ENCODE measurements at places on chromosomes 4 and X.

- DNase-seq, result no peak
Measured at GRCh38 chr4:62159876-62160275, 959.8 kb downstream of the ADGRL3 start.

DNA sequence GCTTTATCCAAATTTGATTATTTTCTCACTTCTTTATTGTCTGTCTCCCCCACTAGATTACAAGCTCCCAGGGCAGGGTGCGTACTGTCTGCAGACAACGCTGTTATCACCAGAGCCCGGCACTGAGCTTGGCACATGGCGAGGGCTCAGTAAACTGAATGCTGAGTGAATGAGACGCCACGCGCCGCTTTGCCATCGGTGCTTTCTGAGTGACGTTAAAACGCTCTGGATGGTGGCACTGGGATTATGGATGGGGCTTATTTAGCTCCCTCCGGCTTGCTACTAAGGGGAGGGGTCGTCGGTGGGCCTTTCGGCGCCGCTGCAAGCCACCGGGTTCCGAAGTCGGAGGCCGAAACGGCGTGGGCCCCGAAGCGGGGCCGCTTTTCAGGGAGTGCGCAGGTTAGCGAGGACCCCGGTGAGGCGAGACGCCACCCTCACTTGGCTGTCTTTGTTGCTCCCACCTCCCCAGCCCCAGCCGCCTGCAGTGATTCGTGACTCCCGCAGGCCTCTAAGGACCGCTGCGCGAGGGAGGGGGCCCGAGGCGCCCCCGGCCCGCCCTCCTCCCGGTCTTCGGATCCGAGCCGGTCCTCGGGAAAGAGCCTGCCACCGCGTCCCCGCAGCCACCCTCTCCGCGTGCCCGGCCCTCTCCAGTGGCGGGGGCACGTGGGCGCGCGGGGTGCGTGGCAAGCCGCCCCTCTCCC lies 569 bp upstream of the FHL1 start:
- DNase-seq, result no peak

DNA sequence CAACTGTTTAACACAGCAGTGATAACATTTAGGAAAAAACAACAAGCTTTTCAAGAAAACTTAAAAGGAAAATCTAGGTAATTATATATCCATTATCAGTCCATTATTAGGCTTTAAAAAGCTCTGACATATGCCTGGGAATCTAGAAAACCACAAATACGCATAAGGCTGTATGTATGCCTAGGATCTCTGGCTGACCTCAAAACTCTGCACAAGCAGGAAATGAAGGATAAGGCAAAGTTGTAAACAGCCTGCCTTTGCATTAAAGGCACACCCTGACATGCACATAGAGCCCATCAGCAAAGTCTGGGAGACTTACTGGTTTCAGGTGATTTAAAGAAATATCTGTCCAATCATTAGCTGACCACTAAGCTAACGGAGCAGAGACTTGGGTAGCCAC lies 14.0 kb downstream of the TIMP1 start:
- DNase-seq, result no peak

- DNase-seq, result no peak
Measured at GRCh38 chrX:110346681-110347080, 12.0 kb upstream of the RTL9 start.

DNA sequence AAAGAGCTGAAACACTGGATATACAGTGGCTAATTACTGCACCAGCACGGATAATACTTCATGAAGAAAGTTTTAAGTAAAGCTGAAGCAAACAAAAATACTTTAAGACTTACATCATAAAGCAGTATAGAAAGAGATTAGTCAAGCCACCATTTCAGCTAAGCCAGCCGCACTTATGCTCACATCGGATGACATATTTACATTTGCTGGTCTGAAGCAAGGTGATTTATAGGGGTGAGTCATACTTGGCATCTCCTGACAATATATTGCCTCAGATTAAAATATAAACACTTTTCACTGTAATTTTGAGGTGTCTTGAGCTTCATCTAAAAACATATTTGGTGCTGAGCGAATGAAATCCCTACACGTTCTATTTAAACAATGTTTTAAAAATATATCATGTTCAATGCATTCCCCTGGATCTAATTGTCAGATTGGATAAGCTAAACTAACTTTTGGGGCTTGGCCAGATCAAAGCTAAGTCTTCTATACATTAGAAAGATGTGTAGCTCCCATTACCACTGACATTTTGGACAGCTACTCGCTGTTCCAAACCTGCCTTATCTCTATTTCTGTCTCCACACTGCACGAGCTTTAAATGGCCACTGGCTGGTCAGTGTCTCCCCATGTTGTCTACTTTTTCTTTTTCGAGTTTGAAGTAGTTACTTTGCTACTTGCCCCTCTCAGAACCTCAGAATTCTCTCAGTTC lies 103.2 kb downstream of the VCX2 start:
- DNase-seq, result no peak

DNA sequence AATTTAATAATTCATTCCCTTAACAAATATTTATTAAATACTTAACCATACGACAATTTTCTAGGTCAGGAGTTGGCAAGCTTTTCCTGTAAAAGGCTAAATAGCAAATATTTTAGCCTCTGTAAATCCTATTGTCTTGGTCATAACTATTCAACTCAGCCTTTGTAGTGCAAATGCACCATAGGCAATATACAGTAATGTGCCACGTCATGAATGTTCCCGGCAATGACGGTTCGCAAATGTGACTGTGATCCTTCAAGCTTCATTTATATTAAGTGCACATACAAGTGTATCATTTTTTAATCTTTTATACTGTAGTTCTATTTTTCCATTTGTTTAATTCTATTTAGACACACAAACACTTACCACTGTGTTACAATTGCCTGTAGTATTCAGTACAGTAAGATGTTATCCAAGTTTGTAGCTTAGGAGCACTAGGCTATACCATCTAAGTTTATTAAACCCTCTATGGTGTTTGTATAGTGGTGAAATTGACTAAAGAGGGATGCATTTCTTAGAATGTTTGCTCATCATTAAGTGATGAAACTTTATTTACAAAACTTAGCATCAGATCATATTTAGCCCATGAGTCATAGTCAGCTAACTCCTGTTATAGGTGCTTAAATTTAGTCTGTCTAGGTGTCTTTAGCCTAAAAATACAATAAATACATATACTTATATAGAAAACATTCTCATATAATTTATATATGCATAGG lies 553.6 kb downstream of the STPG2 start:
- no peak for DNase-seq

DNA sequence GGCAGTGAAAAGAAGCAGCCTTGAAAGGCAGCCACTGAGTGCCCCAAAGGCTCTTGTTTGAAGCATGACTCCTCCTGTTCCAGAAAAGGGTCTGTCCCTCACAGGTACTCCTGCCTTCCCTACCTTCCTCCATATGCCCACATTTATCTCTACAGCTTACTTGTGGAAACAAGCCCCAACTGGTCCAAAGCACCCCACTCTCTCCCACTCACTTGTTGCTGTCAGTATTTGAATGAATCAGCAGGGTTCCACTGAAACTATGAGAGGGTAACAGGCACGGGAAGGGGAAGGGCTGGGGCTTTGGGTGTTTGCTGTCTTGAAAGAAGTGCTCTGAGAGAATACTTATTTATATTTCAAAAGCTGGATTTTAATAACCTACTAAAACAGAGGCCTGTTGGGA lies 34.9 kb downstream of the GPR143 start:
- DNase-seq, result no peak

DNA sequence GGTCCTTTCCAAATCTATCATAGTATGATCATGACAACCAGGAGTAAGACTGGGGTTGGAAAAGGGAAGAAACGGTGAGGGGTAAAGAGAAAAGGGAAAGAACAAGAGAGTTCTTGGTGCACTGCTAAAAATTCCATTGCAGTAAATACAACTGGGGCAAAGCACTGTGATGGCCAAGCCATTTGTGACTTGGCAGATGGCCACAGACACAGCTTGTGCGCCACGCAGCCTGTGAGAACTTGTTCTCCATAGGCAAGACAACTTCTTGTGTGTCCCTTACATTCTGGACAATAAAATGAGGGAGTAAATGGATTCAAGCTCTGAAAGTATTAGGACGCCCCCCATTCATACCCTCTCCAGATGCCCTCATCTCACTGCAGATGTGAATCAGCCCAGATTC lies 10.9 kb downstream of the MFAP3L start:
- DNase-seq, result no peak

- no peak for DNase-seq
Measured at GRCh38 chr4:69321153-69321729, 41.0 kb downstream of the UGT2B28 start.

DNA sequence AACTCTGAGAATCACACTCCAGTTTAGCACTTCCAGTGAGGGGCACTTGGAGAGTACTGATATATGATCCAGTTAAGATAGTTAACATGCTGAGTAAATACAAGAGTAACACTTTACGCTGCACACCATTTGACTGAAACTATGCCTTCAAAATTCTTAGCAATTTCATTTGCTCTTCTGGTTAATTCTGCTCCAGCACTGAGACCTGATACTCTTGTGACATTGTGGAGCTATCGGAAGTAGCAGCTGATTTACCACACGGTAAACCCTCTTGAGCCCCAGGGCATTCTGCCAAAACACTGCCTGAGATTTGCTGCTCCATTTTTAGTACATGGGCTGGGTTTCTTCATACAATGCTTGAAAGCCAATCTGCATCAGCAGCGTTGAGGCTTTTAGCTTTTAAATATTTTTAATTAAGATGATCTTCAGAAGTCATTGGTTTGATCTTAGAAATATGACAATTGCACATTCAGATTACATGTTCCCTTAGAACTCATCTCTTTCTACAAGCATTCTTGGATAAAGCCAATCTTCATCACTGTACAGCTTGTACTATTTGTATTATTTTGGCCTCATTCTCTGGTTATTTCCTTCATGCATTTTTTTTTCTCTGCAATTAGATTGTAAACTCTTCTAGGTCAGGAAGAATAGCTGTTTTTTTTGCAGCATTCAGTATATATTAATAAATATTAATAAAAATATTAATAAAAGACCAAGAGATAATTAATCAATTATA lies 67.8 kb upstream of the ETNPPL start:
- no peak for DNase-seq

DNA sequence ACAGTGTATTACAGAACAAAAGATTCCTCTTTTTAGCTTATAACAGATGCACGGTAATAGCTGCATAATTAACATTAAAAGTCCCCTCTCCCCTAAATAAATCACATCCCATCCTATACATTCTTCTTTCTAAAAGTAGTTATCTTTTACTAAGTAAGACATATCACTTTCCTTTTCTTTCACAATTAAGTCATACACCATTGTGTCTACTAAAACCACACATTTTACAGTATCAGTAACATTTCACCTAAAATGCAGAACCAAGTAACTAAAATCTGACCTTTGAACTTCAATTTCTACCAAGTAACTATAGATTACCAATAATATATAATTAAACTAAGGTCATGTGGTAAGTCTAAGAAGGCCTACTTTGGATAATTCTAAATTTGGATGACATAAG lies 14.2 kb downstream of the DHX15 start:
- no peak for DNase-seq

GRCh38 chr4:2450394-2451035 lies 18.4 kb upstream of the RNF4 start:
- no peak for DNase-seq

DNA sequence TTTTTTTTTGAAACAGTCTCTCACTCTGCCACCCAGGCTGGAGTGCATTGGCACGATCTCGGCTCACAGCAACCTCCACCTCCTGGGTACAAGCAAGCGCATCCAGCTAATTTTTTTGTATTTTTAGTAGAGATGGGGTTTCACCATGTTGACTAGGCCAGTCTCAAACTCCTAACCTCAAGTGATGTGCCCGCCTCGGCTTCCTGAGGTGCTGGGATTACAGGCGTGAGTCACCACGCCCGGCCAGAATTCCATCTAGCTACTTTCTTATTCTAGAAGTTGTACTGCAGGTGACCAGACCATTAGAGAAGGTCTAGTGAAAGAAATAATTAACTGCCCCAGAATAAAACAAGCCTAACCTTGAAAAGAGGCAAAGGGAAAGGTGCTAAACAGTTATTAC lies 2.3 kb downstream of the LRBA start:
- no peak for DNase-seq

GRCh38 chr4:13590766-13591165 lies 36.8 kb downstream of the BOD1L1 start:
- no peak for DNase-seq

- no peak for DNase-seq
Measured at GRCh38 chr4:1325681-1326635, 21.1 kb upstream of the UVSSA start.

- no peak for DNase-seq
Measured at GRCh38 chr4:94939791-94940519, 182.2 kb downstream of the BMPR1B start.

DNA sequence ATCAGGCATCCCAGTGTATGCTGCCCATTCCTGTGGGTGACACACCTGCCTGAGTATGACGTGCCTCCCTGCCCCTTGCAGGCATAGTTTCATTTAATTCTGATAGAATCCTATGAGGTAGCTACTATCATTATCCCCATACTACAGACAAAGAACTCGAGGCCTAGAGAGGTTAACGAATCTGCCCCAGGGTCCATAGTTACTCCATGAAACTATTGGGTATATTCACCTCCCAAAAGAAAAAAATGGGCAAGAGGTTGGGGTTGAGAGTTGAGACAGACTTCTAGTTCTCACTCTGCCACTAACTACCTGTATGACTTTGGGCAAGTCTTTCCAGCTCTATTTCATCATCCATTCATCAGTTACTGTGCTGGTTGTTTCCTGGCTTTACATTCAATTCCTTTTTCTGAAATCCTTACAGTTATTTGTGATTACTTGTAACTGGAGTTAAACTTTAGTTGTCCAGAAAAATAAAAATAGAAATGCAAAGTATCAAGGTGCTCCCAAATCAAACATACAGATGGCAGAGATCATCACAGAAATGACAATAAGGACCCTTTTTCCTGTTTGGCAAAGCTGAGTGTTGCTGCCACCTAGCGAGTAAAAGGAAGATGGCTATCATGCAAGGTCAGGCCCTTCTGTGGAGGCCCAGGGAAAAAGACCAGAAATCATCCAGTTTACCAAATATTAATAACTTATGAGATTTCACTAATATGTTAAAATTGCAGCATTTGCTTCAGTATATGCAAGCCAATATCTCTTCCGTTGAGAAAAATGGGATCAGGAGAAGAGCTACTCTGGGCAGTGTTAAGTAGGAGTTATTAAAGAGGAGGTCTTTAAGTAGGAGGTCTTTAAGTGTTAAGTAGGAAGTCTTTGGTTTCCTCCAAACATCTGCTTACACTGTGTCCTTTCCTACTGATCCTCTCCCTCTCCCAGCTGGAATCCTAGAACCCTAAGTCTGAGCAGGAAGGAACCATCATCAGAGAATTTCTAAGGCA lies 17.1 kb upstream of the MAP7D3 start:
- no peak for DNase-seq

Data from AG04450 (cell line).